Stimulated activated CD4-positive, alpha-beta T cell treated with anti-CD3 and anti-CD28 coated beads, Interleukin-2, amount 100 ng/mL, for 4 hours (primary cell): ENCODE measurements at places on chromosomes 12 and 14.

GRCh38 chr12:86741531-86741930 is 485.3 kb upstream of the MGAT4C start:
- DNase-seq, result no peak

DNA sequence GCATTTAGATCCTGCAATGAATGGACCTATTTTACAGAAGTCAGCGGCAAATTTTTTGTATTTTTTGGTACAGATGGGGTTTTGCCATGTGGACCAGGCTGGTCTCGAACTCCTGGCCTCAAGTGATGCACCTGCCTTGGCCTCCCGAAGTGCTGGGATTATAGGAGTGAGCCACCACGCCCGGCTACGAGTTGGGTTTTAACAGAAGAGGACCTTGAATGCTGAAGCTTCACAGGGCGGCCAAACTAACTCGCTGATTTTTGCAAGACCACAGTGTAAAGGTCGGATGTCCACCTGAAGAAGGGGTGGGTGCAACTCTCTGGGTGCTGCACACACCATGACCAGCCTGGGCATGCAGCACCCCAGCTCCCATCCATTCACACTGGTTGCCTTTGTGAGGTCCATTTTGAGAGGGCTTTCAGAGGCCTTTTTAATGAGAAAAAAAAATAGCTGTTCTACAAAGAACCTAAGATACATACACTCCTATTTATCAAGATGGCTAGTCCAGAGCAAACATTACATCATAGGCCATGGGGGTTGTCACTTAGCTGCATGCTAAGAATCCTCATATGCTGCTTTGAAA is 21.6 kb upstream of the CDK2AP1 start:
- DNase-seq, result no peak

- no peak for DNase-seq
These were observed 334.1 kb downstream of the DPF3 start for GRCh38 chr14:72559669-72560255.

DNA sequence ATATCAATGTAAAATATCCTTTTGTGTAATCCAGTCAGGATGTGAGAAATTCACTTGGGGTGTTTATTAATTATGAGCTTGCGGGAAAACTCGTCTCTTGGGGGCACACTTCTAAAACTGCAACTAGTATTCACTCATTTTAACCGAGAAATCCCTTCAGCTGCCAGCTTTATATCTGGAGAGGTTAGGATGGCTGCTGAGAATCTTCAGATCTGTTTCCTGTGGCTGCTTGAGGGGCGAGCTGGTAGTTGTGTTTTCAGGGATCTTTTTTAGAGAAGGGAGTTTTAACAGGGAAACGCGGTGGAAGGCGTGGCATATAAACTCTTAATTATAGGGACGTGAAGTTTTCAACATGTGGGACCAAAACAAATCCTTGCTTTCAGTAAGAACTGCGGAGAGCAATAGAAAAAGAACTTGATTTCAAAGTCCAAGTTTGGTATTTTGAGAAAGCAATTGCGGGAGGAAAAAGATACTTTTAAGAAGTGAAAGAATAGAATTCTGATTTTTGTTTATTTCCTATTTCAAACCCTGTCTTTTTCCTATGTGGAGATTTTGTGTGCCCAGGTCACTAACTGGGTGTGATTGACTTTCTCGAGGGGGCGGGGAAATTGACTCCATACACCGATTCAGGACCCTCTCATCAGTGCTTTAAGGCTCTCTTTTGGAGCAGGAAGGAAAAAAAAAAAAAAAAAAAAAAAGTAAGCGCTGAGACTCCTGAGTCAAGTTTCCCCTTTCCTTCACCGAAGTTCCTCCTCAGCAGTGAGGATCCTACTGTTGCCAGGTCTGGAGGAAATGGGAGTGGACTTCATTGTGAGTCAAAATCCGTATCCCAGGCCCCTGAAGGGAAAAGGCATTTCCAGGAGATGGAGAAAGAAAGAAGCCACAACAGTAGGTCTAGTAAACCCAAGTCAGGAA is 1.1 kb downstream of the PPFIBP1 start:
- no peak for DNase-seq

DNA sequence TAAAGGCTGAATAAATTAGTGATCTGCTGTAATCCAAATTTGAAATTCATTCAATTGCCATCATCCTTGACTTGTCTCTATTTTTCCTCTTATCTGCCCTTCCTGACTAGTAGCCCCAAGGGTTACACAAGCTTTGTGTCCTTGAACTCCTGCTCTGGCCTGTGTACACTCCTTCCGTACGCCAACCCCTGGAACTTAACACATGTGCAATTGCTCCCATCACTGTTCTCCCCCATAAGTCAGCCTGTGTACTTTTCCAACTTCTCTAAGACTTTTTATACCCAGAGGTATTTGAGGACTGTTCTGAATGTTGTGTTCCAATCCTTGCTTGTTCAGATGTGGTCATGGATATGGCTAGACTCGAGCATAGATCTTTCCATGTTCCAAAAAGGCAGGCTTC is 171.1 kb upstream of the G2E3 start:
- DNase-seq, result no peak

DNA sequence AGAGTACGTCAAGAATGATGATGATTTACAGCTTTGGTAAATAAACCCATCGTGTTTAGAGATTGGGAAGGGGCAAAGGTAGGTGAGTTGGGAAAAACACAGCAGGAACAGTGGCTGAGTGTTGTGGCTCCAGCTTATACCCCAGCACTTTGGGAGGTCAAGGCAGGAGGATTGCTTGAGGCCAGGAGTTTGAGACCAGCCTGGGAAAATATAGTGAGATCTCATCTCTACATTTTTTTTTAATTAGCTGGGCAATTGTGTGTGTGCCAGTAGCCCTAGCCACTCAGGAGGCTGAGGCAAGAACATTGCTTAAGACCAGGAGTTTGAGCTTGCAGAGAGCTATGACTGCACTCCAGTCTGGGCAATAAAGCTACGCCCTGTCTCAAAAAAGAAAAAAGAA is 77.1 kb downstream of the RASSF9 start:
- DNase-seq, result no peak

- no peak for DNase-seq
These were observed 113.2 kb downstream of the DENND5B start for GRCh38 chr12:31477687-31478086.

GRCh38 chr14:103386713-103387329 is 1.6 kb downstream of the MARK3 start:
- no peak for DNase-seq

DNA sequence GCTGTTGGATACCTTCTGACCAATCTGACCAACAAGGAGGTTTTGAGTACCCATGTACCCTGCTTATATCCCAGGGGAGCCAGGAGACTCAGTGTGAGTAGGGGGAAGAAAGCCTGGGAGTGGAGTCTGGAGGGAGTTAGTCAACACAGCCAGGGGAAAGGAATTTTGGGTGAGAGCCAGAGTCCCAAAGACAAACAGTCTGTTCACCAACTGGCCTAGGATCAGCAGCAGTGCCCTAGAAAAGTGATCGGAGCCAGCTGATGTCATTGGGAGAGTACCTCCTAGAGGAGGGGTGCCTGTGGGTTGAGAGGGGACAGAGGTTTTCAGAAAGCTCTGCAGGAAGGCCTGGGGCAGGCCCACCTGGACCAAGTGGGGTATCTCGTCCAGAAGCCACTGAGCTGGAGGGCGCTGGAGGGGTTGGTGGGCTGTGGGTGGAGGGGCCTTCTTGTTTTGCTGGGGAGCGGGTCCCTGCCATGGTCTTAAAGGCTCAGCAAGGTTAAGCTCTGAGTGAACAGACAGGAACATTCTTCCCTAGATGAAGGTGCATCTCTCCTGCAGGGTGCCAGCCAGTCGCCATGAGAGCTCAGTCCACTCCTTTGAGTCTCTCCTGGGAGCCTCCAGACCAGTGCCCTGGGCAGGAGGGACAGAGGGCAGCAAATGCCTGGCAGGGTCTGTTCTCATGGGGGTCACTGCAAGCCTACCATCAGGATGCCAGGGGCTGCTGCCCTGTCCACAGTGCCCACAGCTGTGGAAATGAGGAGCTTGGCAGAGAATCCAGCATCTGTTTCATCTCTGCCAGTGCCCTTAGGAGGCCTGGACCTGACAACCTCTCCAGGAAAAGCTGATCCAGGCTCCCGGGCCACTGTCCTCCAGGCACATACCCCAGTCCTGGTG is 63.6 kb downstream of the CHGA start:
- no peak for DNase-seq

- no peak for DNase-seq
These were observed 37.3 kb downstream of the ACTN1 start for GRCh38 chr14:68941820-68942219.

DNA sequence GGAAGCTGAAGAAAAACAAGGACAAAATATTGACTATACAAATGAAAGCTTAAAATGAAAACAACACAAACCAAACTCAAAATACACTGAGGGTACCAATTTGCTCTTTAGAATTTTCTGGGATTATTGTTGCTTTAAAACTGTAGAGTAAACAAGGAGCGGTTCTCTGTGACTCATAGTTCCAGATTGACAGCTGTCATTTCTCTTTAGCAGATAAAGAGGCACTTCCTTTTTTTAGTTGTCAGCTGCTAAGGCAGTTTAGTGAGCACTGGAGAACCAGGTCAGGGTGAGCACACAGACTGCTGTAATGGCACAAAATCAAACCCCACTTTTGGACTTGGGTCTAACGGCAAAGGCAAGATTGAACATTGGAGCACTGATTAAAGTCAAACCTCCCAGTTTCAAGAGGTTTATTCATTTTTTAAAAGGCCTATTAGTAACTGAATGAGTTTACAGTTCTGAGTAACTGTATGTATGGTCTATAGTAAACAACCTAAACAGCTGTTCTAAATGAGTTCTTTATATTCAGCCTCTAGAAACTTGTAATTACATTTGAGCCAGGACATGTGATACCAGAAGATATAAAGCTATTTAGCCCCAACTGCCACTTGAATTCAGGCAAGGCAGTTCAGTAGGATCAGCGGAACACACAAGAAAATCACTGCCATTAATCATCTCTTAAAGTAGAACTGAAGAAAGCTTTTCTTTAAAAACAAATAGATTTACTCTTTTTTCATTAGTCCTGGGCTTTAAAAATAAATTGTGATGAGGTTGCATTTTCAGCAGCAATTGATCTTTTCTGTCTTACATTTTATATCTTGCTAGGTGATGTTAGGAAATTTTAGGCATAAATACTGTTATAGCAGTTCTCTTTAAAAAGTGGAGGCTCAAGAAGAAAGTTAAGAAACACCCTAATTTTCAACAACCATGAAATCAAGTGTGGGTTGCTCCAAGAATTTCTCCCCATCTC is 71.7 kb upstream of the PRICKLE1 start:
- DNase-seq, result no peak

DNA sequence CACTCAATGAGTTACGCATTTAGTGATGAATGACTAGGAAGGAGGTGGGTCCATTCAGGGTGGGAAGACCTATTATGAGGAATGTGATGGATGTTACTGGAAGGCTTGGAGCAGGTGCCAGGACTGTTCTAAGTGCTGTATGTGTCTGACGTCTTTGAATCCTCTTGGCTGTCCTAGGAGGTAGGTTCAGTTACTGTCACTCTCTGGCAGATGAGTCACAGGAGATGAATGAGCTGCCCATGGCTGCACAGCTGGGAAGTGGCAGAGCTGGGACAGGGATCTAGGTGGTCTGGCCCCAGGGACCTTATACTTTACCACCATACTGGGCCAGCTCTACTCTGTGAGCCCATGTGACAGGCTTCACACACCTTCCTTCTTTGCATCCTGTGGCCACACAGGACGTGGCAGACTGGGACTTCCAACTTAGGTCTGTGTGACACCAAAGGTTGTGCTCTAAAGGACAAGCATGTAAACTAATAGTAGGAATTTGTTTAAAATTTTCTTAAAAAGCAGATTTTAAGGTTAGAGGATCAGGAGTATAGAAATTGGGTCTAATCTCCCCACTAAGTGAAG is 24.0 kb downstream of the TCTN1 start:
- no peak for DNase-seq

DNA sequence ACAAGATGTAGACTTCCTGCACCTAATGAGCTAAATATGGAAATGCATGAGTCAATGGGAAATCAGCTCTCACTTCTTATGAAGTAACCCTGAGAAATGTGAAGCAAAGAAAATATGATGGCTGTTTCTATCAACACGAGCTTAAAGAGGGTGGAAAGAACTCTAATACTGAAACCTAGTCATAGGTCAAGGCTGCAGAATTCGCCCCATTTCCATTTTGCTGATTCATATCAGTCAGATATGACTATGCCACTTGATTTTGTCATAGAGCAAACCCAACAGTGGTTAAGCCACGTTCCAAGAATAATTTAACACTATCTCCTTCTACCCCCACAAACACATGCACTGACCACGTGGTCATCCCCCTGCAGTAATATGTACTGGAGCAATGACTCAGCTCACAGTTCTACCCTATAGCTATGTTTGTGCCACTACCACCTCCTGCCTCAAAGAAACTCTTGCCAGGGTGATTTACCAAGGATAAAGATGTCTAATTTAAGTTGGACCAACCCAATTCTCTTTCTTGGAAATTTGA is 157.5 kb downstream of the TMTC3 start:
- no peak for DNase-seq

GRCh38 chr12:122834921-122835749 is at the start of gene HIP1R:
TSS of gene HIP1R (plus strand) at chr12:122835457. CDS start at chr12:122835551, 94 bp downstream.
- DNase-seq, result peak; percentile 46

DNA sequence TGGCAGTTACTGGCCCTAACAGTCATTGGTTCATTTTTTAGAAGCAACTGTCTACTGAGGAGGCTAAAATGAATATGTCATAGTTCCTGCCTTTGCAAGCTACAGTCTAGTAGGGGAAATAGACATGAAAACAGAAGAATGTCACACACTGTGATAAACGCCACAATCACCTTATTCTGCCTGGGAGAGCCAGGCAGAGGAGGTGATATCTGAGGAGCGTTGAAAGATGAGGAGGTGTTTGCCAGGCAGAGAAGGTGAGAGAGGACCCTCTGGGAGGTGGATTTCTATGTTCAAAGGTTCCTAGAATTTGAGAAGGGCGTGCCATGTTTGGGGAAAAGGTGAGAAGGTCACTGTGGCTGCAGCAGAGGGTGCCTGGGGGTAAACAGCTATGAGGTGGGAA is 185.7 kb downstream of the PAX9 start:
- no peak for DNase-seq

GRCh38 chr12:70351076-70351475 is 15.0 kb upstream of the KCNMB4 start:
- DNase-seq, result no peak

DNA sequence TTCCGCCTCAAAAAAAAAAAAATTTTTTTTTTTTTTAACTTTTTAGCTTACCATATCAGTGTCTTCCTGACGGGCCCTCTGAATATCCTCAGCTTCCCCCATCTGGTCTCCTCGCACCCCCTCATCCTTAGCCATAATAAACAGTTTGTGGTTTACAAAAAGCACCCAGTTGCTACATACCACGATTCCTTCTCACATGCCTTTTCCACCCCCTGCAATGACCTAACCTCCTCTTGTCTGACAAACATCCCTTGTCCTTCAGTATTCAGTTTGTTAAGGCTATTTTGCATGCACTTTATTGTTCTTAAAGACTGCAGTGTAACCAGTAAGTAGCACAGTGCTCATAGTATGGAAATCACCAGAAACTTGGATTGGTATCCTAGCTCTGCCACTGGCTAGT is 88.5 kb downstream of the PPM1H start:
- no peak for DNase-seq

DNA sequence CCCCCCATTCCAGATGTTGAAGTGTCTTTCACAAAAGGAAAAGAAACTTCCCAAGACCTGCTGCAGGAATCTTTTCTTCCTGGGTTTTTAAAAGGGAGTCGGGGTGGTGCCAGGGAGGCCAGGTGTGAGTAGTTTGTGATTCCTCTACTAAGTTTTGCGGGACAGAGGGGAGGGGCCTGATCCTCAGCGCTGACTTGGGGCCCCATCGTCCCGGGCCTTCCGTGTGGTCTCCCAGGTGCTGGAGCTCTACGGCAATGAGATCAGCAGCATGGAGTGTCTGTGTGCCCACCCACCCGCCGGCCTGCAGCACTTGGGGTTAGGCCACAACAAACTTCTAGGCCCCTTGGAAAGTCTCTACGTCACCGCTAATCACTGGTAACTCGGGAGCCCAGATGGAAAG is 4.5 kb downstream of the LRRC43 start:
- no peak for DNase-seq

GRCh38 chr12:23253191-23253590 is 628.2 kb downstream of the ETNK1 start:
- DNase-seq, result no peak
